ENCODE measurements at places on chromosomes 7 and 10. TPM values are rescaled to one million over a fixed set of nuclear protein-coding genes. Genes with fewer than 3 reads are reported as not detected.

DNA sequence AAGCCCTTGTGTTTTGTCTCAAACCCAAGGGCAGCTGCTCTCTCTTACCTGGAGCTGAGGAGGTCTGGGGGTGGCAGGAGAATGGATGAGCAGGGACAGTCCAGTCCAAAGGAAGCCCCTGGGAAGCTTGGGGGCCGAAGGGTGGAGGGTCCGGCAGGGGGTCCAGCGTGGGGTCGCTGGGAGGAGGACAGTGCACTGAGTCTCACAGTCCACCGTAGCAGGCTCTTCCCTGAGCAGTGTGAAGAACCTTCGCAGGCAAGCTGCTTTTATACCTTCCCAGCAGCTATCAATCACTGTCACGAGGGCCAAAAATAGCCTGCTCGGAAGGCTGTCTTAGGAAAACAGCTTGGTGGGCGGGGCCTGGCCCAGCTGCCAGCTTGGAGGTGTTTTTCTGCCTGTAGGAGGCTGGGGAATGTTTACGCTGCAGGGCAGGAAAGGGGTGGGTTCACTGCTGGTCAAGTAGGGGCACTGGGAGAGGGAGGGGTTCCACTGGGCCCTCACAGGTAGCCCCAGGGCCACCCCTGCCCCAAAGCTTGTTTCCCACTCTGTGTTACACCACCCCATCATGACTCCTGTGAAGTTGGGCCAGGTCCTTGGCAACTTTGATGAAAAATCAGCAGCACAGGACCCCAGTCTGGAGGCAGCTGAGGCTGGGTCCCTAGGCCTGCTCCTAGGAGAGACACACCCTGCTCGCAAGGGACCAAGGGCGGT lies at the start of gene DEPP1:
DEPP1 (minus strand) TSS at position 240 of the 711 bp plus-strand sequence. CDS start 779 bp downstream, outside the sequence.
- peak; percentile 96 for DNase-seq

Gene LRIT1
- polyA plus RNA-seq: not detected

GRCh38 chr10:85642421-85643170 lies 724.0 kb downstream of the GRID1 start:
- no peak for DNase-seq

- DNase-seq: no peak
Observed at GRCh38 chr7:22348379-22348778, 8.6 kb downstream of the RAPGEF5 start.

DNA sequence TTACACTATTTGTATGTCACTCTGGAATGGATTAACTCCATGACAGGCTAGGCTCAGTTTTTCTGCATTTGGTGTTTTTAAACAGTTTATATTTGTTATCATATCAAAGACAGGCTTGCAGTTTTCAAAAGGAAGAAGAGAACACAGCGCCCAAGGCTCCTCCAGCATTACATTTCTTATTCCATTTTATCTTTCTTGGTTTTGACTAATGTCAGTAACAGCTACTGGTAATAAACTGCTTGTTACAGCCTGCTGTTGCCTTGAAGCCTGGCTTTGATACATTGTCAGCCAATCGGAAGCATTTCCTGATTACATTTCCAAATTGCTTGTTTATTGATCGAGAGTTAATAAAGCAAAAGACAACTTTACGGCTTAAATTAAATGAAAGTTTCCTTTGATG lies 166.0 kb upstream of the MDFIC start:
- DNase-seq: no peak

- DNase-seq: no peak
Observed at GRCh38 chr7:137443616-137444015, 100.1 kb upstream of the PTN start.

Gene INA
- 0.16 TPM for polyA plus RNA-seq

Gene ZNF117
- polyA plus RNA-seq: 3.9 TPM

DNA sequence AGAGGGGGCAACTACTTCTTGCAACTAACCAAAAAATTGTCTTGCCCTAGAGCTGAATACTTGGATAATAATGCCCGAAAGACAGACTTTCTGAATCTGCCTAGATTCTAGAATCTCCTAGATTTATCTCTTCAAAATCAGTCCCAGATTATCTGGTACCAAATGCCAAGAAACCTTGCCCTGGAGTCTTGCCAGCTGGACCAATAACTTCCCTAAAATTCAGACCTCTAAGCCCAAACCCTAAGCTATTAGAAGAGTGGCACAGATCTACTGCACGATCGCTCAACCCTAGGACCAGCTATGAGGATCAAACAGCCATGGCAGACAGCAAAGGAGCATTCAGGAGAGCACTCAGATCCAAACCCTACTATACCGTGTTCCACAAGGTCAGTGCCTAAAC lies 45.0 kb downstream of the ARMH3 start:
- no peak for DNase-seq

- DNase-seq: no peak
Observed at GRCh38 chr7:142997456-142997989, 29.4 kb downstream of the OR9A2 start.

- no peak for DNase-seq
Observed at GRCh38 chr7:124497176-124497575, 268.4 kb downstream of the GPR37 start.

GRCh38 chr7:11792166-11792565 lies 39.8 kb downstream of the THSD7A start:
- DNase-seq: no peak

Gene OPALIN
- not detected for polyA plus RNA-seq

Gene ADRB1
- polyA plus RNA-seq: 33.4 TPM

Gene LRMDA
- polyA plus RNA-seq: 48.8 TPM

DNA sequence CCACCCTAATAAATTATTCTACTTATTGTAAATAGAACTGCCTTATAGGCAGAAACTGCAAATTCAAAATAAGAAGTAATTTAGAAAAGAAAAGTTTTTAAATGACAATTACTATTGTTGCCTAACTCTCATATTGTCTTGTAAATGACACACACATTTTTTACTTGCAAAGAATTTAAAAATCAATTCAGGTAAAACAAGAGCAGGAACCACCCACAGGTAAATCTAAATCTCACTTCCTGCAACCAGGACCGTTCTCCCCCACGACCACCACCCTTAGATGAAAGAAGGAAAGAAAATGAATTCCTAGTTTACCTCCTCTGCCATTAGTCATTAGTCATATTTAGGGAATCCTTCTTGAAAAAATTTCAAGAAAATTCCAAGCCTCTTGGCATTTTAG lies 4.8 kb upstream of the AASS start:
- no peak for DNase-seq

- DNase-seq: no peak
Observed at GRCh38 chr7:100208911-100209408, 10.8 kb upstream of the PVRIG start.

GRCh38 chr7:125355899-125356298 lies 426.3 kb upstream of the POT1 start:
- no peak for DNase-seq

DNA sequence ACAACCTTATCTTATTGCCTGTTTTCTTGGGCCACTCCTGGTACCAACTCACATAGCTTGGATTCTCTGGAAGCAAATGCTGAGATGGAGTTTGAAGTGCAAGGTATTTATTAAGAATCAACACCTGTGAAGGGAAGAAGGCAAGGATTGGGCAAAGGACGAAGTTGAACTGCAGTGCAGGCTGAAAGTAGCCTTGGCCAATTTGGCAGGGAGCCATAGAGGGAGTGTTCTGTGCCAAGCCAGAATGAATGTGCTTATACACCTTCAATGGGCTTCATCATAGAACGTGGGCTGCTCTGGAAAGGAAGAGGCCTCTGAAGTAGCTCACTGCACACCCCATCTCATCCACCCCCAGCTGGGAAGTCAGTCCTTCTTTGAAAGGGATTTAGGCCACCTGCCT lies 79.8 kb upstream of the IFRD1 start:
- no peak for DNase-seq

Data from right cardiac atrium (tissue), 5 donors.